Glutamatergic neuron (in vitro differentiated cells): ENCODE measurements at places on chromosomes 11 and 22. TPM values are rescaled to one million over a fixed set of nuclear protein-coding genes. Genes with fewer than 3 reads are reported as not detected.

The OR52N4 gene
- not detected for total RNA-seq

The KRTAP5-1 gene
- total RNA-seq: not detected

The INS gene
- total RNA-seq: not detected

The OR52I2 gene
- total RNA-seq: 0.49 TPM
